ENCODE measurements at places on chromosomes 16 and 17.
A peak's percentile ranks its signal among the peaks of the same experiment; 100 is the strongest.

DNA sequence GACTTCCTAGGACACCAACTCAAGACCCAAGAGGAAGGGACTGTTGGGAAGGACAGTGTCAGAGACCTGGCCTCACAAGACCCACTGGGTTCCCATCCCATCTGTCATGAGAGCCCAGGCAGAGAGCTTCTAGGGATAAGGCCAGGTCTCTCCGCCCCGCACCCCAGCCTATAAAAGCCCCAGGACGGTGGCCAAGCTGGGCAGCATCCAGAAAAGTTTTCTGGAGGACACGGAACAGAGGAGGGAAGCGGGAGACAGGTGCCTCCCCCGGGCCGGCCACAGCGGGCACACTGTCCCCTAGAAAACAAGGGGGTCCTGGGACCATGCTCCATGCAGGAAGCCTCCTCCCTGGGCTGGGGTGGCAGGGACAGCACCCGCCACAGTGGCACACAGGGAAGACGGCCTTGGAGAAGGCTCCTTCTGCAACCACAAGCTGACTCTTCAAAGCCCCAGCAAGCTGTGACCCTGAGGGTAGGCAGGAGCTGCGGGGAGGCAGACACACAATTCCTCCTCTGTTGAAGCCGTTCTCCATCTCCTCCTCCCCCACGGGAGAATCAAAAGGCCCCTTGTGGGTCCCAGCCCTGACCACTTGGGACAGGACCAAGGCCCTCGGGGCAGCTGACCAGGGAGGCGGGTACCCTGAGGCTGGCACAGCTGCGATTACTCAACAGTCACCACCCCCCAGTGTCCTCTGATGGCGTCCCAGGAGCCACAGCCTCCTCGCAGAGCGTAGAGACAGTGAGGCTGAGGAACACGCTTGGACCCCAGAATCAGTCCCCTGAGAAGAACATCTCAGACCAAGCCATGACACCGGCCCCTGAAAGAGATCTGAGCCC lies 26.1 kb downstream of the TRPV3 start:
- DNase-seq, result no peak

- no peak for DNase-seq
These were observed 12.0 kb downstream of the PRR11 start for GRCh38 chr17:59167571-59168001.

GRCh38 chr16:46822270-46822669 lies 8.7 kb downstream of the C16orf87 start:
- no peak for DNase-seq

DNA sequence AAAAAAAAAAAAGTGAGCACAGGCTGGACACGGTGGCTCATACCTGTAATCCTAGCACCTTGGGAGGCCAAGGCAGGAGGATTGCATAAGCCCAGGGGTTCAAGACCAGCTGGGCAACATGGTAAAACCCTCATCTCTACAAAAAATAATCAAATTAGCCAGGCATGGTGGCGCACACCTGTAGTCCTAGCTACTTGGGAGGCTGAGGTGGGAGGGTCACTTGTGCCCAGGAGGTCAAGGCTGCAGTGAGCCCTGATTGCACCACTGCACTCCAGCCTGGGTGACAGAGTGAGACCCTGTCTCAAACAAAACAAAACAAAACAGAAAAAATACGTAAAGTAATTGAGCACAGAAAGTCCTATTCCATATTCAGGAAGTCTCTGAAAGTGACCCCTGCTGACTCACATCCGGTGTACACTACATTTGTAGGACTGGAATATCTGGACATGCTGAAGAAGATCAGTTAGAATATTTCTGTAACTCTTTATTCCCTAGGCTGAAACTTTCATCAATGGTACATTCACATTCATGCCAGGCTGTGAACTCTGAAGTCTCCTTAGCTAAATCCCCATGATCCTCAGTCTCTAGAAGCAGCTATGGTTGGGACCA lies 66.0 kb upstream of the HAS3 start:
- DNase-seq, result no peak

DNA sequence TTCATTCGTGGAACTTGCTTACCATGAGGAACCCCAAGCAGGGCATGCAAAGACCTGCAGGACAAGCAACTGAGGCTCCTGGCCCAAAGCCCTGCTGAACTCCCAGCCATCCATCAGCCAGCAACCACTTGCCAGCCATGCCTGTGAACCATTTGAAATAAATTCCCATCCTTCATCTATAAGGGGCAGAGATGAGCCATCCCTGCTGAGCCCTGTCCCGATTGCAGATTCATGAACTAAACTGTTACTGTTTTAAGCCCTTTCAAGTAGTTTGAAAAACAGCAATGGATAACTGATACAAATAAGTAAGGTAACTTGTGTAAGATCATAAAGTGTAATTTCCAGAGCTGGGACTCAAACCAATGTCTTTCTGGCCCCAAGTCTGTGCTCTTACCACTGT lies 114.4 kb upstream of the WSCD1 start:
- no peak for DNase-seq

DNA sequence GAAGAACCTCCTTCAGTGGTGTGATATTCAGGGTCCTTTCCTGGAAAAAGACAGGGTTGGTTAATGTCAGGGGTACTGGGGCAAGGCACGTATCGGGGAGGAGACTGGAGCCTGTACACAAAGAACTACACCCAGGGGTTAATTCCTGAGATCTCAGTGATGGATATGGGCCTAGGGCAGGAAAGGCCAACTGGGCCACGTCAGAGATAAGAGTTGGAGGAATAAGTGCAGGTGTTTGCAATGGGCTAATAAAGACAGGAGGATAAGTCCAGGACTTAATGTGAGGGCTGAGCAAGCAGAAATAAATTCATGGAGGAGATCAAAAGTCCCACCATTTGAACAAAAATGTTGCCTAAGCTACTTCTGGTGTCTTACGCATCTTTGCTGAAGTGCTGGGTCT lies 10.4 kb upstream of the HERPUD1 start:
- DNase-seq, result no peak

DNA sequence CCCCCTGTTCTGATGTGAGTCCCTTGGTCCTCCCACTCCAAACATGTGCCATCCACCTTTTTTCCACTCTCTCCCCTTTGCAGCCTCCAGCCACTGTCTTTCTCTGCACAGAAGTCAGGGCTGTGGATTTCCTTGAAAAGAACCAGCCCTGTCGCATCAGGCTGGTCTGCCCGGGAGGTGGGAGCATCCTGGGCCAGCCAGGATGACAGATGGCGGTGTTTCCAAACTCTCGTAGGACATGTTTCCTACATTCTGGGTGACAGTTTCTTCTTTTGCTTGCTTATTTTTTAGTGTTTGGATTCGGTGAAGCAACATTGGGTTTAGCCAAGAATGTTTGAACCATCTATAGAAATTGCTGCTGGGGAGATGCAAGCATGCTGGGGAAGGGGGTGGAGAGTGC lies 100.8 kb downstream of the CCDC182 start:
- no peak for DNase-seq

DNA sequence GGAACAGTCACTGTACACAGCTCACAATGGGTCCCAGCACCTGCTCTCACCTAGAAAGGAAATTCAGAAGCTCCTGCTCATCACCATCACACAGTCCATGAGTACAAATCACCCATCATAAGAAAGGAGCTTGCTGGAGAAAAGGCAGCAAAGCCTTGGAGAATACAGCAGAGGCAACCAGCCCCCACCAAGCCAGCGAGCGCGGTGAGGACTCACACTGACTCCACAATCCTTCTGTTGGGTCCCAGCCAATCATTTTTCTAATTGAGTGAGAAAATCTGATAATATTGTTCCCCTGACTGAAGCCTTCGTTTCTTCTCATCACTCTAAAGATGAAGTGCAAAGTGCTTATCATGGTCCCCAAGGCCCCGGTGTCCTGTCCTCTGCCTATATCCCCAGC lies 298.3 kb downstream of the SLC39A11 start:
- no peak for DNase-seq

GRCh38 chr16:51607201-51607651 lies 456.2 kb upstream of the SALL1 start:
- DNase-seq, result no peak

GRCh38 chr17:19673623-19674022 lies 25.1 kb downstream of the ALDH3A2 start:
- DNase-seq, result no peak

- DNase-seq, result no peak
These were observed 40.2 kb downstream of the TSC2 start for GRCh38 chr16:2087748-2088631.

DNA sequence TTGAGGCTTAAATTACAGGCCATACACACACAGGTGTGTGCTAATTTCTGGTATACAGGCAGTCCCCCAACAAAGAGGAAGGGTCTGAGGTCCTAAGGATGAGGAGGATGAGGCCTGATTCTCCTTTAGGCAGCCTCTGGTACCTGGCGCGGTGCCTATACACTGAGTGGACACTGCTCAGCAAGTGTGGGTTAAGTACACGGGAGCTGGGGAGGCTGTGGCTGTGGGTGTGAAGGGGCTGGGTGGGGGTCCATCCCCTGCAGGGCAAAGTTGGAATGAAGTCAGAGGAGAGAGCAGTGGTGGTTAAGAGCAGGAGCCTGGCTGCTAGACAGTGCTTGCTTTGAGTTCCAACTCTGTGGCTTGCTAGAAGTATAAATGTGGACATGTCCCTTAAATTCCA lies 10.9 kb downstream of the MRM1 start:
- no peak for DNase-seq

DNA sequence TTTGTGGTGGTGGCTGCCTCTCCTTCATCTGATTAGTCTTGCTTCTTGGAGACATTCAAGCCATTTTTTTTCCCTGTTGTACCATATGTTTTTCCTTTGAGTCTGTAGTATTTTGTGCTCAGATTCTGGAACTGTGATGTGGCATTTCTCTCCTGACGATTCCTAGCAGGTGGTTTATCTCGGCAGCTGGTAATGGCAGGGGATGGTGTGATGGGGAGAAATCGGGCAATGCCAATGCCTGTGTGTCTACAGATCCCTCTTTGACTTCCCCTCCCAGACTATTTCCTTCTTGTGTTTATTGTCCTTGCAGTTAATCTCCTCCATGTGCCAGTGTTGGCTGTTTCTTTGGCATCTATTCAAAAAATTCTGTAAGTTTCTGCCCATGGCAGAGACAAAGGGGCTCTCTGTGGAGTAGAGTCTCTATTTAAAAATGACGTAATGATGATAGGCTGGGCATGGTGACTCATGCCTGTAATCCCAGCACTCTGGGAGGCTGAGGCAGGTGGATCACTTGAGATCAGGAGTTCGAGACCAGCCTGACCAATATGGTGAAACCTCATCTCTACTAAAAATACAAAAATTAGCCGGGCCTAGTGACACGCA lies 90.2 kb upstream of the ERCC4 start:
- DNase-seq, result no peak

- no peak for DNase-seq
These were observed 46.2 kb upstream of the CRYM start for GRCh38 chr16:21324267-21324666.

DNA sequence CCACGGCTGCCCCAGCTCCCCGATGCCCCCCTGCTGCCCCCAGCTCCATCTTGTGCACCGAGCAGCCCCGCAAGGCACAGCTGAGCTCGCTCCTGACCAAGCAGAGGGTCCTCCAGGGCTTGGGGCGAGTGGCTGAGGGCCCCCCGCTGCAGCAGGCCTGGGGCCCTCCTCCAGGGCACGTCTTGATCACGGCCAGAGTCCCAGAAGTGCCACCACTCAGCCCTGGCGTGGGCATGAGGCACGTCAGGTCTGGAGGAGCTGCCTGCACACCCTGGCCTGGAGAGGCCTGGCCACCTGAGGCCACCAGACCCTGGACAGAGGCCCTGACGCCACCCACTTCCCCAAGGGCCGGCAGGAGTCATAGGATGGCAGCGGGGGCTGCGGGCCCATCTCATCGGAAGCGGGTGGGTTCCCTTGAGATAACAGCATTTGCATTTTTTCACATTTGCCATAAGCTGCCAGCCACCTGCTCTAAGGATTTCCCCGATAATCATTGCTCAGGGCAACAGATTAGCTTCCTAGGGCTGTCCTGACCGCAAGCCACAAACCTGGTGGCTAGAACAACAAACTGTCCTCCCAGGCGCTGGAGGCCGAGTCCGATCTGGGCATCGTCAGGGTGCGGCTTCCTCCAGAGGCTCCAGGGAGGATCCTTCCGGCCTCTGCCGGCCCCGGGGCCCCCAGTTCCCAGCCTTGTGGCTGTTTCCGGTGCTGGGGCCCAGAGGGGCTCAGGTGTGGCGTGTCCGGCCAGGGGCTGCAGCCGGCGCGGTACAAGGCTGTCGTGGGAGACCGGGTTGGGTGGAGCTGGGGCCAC lies 23.9 kb upstream of the C1QTNF8 start:
- no peak for DNase-seq

- DNase-seq, result peak; percentile 91
These were observed 4.6 kb downstream of the RAI1 start for GRCh38 chr17:17685775-17686291.

GRCh38 chr17:43898446-43898845 lies 8.9 kb downstream of the MPP2 start:
- peak; percentile 43 for DNase-seq

DNA sequence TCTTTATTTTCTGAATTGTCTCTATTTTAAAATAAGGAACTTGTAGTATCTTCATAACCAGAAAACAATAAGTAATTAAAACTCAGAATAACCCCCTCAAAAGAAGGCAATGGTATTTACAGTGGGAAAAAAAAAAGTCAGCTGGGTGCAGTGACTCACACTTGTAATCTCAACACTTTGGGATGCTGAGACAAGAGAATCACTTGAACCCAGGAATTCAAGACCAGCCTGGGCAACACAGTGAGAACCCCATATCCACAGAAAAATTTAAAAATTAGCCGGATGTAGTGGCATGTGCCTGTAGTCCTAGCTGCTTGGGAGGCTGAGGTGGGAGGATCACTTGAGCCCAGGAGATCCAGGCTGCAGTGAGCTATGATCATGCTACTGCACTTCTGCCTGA lies 33.5 kb downstream of the ADAM11 start:
- no peak for DNase-seq

DNA sequence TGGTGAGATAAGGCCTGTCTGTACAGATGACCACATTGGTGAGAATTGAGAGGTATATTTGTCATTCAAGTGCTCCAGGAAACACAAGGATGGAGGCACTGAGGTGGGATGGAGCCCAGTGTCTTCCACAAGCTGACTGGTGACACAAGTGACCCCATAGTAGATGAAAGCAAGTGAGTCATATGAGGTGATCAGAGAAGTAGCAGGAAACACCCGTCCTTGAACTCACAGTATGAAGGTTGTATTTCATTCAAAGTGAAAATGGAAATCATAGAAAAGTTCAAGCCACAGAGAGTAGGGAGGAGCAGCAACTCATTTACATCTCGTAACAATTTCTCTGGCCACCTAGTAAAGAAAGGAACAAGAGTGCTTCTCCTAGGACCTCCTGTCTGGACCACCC lies 609.8 kb downstream of the HS3ST4 start:
- DNase-seq, result no peak

GRCh38 chr17:13027246-13027645 lies 9.4 kb upstream of the ELAC2 start:
- DNase-seq, result no peak

DNA sequence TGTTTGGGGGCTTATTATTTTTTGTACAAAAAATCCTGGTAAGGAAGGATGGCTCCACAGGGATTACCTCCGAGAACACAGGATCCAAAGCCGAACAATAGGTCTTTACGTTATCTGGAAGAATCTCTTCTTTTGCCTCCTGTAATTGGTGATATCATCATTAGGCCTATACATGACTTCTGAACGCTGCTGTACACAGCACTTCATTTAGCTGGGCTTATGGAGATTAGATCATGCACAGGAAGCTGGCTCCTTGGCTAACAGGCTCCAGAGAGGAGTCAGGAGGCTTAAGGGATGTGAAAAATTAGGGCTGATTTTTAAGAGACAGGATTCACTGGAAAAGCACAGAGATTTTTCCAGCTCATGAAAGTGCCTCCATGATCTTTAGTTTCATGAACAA lies 54.7 kb downstream of the TANGO6 start:
- no peak for DNase-seq

- peak; percentile 29 for DNase-seq
These were observed 22.9 kb upstream of the LITAF start for GRCh38 chr16:11609474-11610120.

- no peak for DNase-seq
These were observed 29.0 kb upstream of the SSTR2 start for GRCh38 chr17:73135766-73136165.
